ENCODE measurements at places on chromosomes 2 and 18.
A peak's percentile ranks its signal among the peaks of the same experiment; 100 is the strongest.

DNA sequence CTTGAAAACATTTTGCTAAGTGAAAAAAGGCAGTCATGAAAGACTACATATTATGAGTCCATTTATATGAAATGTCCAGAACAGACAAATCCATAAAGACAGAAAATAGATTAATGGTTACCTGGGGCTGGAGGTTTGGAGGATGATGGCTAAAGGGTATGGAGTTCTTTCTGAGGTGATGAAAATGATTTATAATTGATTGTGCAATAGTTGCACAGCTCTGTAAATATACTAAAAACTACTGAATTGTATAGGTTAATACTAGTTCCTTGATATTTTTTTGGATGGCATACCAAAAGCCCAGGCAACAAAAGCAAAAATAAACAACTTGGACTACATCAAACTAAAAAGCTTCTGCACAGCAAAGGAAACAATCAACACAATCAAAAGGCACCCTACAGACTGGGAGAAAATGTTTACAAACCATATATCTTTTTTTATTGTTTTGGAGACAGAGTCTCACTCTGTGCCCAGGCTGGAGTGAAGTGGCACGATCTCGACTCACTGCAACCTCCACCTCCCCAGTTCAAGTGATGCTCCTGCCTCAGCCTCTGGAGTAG, 21.5 kb downstream of the SOS1 start:
- DNase-seq, result no peak

- no peak for DNase-seq
These were observed 63.3 kb upstream of the UGP2 start for GRCh38 chr2:63778391-63778790.

DNA sequence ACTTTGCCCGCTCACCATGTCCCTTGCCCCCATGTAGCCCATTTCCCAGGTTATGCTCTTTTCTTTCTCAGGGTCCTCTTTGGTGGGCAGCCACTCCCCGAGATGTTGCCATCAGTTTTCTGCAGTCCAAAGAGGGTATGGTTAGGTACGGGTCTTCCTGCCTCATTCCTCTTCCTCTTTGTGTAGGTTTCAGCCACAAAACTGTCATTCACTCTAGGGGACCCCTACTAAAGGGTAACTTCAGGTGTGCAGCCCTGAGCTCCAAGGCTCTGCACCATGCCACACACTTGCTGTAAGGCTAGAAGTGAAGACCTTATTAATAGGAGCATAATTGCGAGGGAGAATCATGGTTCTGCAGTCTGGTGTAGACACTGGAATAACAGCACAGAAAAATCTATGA, 99.8 kb upstream of the ZNF397 start:
- no peak for DNase-seq

DNA sequence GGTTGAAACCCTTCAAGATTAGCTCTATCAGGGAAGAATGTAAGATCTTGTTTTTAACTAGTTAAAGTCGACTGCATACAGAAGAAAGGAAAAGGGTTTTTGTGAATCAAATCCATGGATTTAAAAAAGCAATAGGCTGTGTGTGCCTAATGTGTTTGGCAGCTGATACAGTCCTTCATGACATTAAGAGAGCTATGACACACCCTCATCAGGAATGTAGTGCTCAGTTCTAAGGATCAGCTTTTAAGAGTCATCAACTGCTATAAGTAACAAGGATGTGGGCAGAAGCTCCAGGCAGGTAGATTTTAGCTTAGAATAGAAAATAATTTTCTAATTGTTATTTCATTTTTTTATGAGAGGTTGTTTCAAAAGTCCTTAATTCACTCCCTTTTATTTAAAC, 52.9 kb downstream of the PPP1R1C start:
- DNase-seq, result no peak

DNA sequence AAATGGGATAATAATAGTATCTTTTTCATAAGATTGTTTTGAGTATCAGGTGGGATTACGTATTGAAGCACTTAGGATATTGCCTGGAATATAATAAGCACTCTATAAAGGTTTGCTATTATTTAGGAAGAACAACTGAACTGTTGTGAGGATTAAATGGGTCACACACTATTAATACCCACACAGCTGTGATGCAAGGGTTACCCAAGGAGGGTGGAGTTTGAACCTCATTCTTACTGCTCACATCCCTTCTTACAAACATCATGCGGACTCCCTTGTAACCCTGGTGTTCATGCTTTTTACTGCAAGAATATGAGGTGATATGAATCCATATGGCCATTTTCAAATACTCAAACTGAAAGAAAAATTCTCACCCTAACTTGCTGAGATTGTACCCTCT, 113.5 kb downstream of the KCTD1 start:
- DNase-seq, result no peak

- DNase-seq, result no peak
These were observed 144.3 kb upstream of the DAPL1 start for GRCh38 chr2:158650646-158651357.

GRCh38 chr2:70685771-70686171, 82.2 kb downstream of the ADD2 start:
- no peak for DNase-seq

GRCh38 chr18:27378431-27379095, 193.5 kb upstream of the CHST9 start:
- DNase-seq, result no peak

DNA sequence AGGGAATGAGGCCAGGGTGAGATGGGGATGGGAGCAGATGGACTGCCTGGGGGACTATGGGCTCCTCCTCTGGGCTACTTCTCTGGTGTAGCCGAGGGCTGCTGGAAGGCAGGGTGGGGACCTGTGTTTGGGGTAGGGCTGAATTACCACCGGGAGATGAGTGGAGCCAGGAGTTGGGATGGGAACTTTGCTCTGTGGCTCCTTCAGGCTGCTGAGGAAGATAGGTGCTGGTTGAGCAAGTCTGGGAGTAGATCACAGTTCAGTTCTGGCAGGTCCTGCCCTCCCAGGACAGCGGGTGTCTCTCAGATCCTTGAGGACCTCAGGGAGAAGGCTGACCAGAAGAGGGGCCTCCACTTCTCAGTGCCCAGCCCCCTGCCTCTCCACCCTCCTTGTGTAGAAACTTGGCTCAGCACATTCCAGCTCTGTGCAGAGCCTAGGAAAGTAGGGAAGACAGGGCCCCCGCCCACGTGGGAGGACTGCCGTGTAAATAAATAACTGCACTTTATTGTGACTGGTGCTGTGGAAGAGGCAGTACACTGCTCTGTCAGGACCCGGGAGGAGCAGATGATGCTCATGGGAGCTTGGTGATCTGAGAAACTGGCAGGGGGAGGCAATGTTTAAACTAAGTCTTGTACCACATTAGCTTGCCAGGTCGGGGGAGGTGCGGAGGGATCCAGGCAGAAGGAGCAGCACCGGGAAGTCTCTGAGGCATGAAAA, 15.3 kb downstream of the TET3 start:
- no peak for DNase-seq

- DNase-seq, result no peak
These were observed 2.0 kb downstream of the GAREM2 start for GRCh38 chr2:26174691-26175465.

- no peak for DNase-seq
These were observed 209.0 kb downstream of the FAM210A start for GRCh38 chr18:13517369-13517768.

- no peak for DNase-seq
These were observed at the start of gene DQX1 for GRCh38 chr2:74525717-74526648. DQX1 (minus strand) TSS chr2:74526231; CDS start chr2:74525729, 502 bp downstream.

GRCh38 chr2:236576953-236577352, 7.3 kb downstream of the ACKR3 start:
- no peak for DNase-seq

GRCh38 chr2:231917280-231918066, 8.7 kb downstream of the NPPC start:
- DNase-seq, result no peak

- no peak for DNase-seq
These were observed 74.0 kb downstream of the CERS6 start for GRCh38 chr2:168529900-168530561.

DNA sequence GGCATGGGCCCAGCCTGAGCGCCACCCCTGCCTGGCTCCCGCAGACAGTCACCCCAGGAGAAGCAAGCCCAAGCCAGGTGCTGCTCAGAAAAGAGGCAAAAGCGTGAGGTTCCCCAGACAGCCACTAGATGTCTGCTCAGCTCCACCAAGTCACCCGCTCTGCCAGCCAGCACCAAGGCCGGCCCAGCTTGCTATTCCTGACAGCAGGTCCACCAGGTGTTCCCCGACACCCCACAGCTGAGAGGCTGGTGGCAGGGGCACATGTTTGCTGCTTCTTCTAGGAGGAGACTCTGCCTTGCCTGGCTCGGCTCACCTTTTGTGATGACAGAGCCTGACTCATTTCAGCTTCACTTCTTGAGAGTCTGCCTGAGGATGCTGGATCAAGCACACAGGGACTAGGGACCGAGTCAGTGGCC, 206.7 kb downstream of the MGAT5 start:
- DNase-seq, result peak; percentile 2

- no peak for DNase-seq
These were observed 557 bp upstream of the E2F6 start for GRCh38 chr2:11466307-11467128.

DNA sequence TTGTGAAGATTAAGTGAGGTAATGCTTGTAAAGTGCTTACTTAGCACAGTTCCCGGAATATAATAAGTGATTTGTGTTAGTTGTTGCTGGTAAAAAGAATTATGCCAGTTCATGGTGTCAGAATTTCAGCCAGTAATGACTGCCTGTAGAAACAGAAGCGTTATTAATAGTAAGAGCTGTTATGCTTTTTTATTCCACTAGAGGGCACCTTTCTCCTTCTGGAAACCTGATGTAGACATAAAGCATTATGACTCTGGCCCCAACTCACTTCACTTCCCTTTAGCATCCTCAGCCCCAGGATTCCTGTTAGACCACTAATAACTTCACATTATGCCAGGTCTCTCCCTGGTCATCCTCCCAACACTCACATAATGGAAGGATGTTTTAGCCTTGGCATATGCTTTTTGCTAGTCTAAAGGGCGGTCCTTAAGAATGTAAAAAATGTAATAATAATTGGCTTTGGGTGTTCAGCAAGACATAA, 34.9 kb downstream of the C18orf54 start:
- peak; percentile 69 for DNase-seq

- DNase-seq, result no peak
These were observed 42.5 kb upstream of the FOSL2 start for GRCh38 chr2:28350196-28350595.

DNA sequence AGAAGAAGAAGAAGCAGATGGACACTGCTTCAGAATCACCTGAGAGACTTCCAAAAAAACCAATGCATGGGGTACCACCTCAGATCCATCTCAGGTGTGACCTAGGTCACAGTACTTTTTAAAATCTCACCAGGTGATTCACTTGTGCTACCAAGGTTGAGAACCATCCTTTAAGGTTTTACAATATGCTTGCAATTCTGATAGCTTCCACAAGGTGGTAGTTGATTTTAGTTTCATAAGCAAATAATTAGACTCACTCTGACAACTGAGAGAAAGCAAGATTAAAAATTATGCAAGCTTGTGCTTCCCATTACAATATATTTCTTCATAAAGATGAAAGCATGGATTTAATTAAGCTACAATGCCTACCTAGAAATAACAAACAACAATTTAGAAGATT, 355.1 kb downstream of the EN1 start:
- DNase-seq, result no peak

GRCh38 chr2:208183972-208184705, 5.7 kb downstream of the C2orf80 start:
- no peak for DNase-seq
